Right lung (tissue), 10 donors: ENCODE measurements at places on chromosomes 7 and 10.

GRCh38 chr10:78754269-78755062, 314.3 kb upstream of the ZMIZ1 start:
- DNase-seq = peak; percentile 63

DNA sequence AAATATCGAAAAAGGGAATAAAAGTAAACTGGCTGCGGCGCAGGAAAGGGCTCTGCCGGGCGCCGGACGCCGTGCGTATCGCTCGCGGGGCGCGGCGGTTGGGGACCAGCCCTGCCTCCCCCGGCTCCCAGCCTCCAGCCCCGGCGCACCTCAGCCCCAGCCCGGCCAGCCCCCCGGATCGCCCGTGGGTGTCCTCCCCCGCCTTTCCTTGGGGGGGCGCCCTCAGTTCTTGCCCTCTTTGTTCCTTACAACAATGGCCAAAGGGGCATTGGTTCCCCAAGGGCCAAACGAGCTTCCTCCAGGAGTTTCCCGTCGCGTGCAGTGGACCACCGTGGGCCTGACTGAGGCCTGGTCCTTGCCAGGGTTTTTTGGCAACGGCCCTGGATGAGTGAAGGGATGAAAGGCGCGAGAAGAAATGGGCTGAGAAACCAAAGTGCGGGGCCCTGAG, 1.2 kb downstream of the MACROH2A2 start:
- DNase-seq = no peak

- no peak for DNase-seq
Observed at GRCh38 chr7:74042746-74043522, 15.0 kb downstream of the ELN start.

GRCh38 chr10:44046605-44047004, 338.3 kb downstream of the CXCL12 start:
- no peak for DNase-seq

DNA sequence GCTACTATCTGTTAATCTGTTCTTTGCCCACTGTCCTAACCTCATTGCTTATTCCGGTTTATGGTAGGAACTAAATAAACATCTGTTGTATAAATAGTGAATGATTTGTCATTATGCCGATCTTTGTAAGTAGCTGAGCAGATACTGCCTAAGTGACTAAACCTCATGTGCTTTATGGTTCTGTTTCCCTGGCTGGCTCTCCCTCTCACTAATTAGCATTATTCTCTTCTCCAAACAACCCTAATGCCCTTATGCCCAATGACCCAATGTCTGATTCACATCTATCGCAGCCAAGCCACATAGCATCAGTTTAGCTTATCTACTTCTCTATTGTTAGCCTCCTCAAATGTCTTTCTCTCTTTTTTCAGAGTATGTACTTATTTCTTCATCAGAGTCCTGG, 462.3 kb upstream of the POT1 start:
- DNase-seq = no peak

DNA sequence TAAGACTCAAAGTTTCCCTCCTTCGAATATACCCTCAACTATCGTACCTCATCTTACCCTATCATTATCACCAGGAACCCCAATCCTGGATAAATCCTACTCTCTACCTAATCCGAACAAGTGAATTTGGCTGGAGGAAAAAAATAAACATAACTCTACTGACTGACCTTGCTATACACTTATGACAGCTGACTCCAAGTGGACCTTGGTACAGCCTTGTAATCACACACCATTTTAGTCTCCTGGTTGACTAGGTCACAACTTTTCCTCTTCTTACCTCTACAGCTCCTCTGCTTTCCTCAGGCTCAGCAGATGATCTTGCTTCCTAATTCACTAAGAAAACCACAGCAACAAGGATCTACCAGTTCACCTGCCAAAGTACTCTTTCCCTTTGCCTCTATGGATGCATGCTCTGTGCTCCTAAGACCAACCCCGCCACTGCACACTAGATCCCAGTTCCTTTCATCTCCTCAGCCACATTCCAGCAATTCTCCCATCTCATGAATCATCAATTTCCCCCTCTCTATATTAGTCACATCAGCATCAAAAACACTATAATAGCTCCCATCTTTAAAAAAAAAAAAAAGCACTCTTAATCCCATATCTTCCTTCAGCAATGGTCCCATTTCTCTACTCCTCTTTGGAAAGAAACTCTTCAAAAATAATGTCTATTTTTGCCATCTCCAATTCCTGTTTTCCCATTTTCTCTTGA, 35.5 kb downstream of the COA1 start:
- no peak for DNase-seq

DNA sequence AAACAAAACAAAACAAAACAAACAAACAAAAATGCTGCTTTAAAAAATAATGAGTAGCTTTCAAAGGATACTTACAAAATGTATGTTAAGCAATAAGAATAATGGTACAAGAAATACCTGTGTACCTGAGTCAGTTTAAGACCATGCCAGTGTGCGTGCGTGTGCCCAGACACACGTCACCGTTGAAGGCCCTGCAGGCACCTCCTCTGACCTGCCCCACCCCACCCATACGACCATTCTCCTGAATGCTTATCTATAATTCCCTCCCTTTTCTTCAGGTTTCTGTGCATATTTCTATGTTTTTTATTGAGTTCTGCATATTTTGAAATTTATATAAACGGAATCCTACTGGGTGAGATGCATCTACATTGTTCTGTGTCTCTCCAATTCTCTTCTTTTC, 374.2 kb upstream of the KLF6 start:
- DNase-seq = no peak
